Stimulated activated CD8-positive, alpha-beta memory T cell treated with anti-CD3 and anti-CD28 coated beads, Interleukin-7, amount 100 ng/mL, for 1 hour (primary cell): ENCODE measurements at places on chromosomes 7 and 10.
A peak's percentile ranks its signal among the peaks of the same experiment; 100 is the strongest.

DNA sequence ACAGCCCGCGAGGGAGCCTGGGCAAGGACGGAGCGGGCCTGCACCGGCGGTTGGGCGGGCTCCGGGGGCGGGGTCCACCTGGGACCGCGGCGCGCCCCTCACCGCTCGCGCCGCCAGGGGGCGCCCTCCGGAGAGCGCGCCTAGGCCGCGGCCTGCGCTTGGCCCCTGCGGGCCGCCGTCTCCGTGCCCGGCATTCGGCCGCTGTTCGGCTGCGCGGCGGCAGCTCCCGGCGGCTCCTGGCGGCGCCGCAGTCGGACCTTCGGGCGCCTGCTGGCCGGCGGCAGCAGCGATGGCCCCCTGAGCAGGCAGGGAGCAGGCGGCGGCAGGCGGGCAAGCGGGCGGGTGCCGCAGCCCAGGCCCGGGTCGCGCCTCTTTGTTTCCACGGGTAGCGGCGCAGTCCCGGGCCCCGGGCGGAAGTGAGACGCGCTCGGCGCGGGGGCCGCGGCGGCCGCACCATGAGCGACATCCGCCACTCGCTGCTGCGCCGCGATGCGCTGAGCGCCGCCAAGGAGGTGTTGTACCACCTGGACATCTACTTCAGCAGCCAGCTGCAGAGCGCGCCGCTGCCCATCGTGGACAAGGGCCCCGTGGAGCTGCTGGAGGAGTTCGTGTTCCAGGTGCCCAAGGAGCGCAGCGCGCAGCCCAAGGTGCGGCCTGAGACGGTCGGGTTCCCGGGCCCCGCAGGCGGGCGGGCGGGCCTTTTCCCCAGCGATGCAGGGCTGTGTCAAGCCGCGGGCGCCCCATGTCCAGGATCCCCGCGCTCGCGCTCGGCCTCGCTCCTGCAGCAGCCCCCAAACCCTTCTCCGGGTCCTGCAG, at the start of gene INTS15:
INTS15 (plus strand) TSS at position 193 of the 816 bp plus-strand sequence; CDS start at position 456, 263 bp downstream.
- peak; percentile 60 for DNase-seq

GRCh38 chr7:28083164-28083997, 97.2 kb downstream of the JAZF1 start:
- DNase-seq = no peak

DNA sequence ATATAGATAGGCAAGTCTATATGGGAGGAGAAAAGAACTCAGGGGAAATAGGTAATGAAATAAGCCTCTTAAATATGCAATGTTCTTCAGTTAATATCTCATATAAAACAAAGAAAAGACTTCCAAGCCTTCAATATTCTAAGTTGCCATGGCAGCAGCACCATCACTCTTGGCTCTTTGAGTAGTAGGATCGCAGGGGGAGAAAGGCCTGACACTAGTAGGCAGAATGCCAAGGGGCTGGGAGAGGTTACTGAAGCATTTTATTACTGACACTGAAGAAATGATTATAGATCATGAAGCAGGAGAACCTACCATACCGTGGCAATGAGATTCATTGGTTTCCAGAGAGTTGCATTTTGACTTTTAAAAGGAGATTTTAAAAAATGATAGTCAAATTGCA, 193.9 kb downstream of the NXPH1 start:
- DNase-seq = no peak

DNA sequence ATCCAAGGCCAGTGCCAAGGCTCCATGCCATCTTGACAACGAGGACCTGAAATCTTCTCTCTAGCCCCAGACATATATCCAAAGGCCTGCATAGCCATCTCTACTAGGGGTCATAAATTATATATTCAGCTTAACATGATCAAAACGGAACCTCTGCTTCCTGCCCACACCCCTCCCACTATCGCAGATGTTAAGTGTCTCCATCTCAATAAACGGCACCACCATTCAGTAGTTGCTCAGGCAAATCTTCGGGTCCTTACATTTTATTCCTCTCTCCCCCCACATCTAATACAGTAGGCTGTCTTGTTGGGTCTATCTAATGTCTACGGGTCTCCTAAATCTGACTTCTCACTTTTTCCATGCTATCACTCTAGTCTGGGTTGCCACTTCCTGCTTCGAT, 201.1 kb upstream of the PLXNA4 start:
- DNase-seq = no peak

GRCh38 chr10:119451300-119451896, 91.1 kb downstream of the RGS10 start:
- DNase-seq = no peak

DNA sequence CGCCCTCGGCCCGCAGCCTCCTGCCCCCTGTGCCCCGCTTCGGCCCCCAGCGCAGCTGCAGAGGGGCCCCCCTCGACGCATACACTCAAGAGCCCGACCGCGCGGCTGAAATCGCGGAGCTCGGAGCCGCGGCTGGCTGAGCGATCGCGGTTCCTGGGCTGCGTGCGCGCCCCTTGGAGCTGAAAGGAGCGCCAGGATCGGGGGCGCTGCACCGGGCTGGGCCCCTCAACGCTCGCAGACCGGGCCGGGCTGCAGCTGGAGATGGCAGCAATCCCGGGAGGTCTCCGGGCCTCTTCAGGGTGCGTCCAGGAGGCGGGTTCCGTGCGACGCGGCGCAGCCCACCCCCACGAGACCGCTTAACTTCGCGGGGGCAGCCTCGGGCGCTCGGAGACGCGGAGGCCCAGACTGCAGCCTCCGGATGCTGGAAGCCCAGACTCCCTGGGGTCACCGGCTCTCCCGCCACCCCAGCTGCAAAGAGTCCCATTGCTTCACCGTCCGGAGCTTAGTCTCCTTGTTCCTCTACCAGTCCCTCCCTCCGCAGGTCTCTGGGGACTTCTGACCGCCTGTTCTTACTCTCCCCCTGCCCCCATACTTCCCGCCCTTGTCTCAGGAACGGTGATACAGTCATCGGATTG, 73.0 kb upstream of the LRRC4 start:
- DNase-seq = no peak

DNA sequence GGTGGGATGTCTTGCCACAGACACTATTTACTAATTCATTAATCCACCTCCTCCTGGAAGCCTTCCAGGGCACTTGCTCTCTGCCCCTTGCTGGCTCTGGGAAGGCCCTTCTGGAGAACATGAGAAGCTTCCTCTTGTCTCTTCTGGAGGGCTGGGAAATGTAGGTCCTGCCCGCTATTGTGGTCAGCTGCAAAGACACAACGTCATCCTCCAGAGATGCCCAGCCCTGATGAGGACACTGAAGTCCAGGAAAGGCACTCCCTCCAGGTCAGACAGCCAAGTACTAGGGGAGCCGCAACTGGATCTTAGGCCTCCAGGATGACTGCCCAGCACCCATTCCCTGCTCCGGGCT, 9.6 kb upstream of the TACR2 start:
- no peak for DNase-seq

DNA sequence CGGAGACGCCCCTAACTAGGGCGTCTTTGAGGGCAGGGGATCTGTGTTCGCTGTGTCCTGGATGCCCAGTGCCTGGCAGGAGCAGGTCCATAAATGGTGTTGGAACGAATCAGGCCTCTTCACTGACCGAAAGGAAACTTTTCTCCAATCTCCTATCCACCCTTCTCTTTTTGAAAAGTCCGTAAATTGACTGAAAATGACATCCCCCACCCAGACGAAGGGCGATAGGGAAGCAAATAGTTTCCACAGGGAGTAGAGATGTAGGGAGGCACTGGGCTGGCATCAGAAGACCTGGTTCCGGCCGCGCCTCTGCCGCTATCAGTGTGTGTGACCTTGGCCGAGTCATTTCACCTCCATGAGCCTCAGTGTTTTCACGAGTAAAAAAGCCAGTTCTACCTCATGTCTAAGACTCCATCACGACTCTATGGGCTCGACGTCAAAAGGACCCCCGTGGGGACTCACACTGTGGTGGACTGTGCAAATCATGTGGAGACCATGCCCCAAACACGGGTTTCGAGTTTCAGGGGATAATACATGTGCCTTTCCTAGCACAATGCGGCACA, 497 bp upstream of the RAB11FIP2 start:
- DNase-seq = no peak
